ENCODE measurements at places on chromosomes 13 and 19. TPM values are rescaled to one million over a fixed set of nuclear protein-coding genes. Genes with fewer than 3 reads are reported as not detected.

The TRIP10 gene
- 65.8 TPM for total RNA-seq

The DCT gene
- total RNA-seq = 0.18 TPM

The PLPPR3 gene
- total RNA-seq = 2.1 TPM

The NLRP12 gene
- 6.8 TPM for total RNA-seq

The SLC1A6 gene
- not detected for total RNA-seq

The PIP5K1C gene
- 43.6 TPM for total RNA-seq

The ANGPTL4 gene
- total RNA-seq = 11.0 TPM

The C1QTNF9B gene
- not detected for total RNA-seq

The EDNRB gene
- 60.7 TPM for total RNA-seq

The ICAM4 gene
- 10.0 TPM for total RNA-seq

The SCEL gene
- total RNA-seq = 54.8 TPM

The FOXA3 gene
- 0.68 TPM for total RNA-seq

The SELENOV gene
- not detected for total RNA-seq

The ETV2 gene
- 1.1 TPM for total RNA-seq

The SIGLECL1 gene
- not detected for total RNA-seq

The FREM2 gene
- 14.5 TPM for total RNA-seq

The CEACAM21 gene
- 28.8 TPM for total RNA-seq

The TDRD12 gene
- total RNA-seq = not detected

The IFT88 gene
- 15.3 TPM for total RNA-seq

The LMO7 gene
- total RNA-seq = 447 TPM

The CFD gene
- total RNA-seq = 282 TPM

The TNNI3 gene
- total RNA-seq = 2.3 TPM

The CBY2 gene
- total RNA-seq = not detected

The PTGER1 gene
- total RNA-seq = 0.62 TPM

The PTH2 gene
- total RNA-seq = not detected

The WDR87 gene
- total RNA-seq = not detected

The KLK12 gene
- total RNA-seq = 1.9 TPM

The BEST2 gene
- total RNA-seq = not detected

The COL4A1 gene
- 161 TPM for total RNA-seq

The COMP gene
- 2.3 TPM for total RNA-seq

The CGB5 gene
- total RNA-seq = not detected

The ATCAY gene
- total RNA-seq = not detected

The LRRC4B gene
- 3.9 TPM for total RNA-seq

The ADPRHL1 gene
- total RNA-seq = 2.7 TPM

The CNOT3 gene
- 44.6 TPM for total RNA-seq

The ZNF816 gene
- total RNA-seq = 12.0 TPM

The ANGPTL8 gene
- total RNA-seq = not detected

The AKAP8L gene
- 94.2 TPM for total RNA-seq

The SYCN gene
- total RNA-seq = not detected

The ALOX5AP gene
- total RNA-seq = 311 TPM
